ENCODE measurements at places on chromosomes 7 and 10.

DNA sequence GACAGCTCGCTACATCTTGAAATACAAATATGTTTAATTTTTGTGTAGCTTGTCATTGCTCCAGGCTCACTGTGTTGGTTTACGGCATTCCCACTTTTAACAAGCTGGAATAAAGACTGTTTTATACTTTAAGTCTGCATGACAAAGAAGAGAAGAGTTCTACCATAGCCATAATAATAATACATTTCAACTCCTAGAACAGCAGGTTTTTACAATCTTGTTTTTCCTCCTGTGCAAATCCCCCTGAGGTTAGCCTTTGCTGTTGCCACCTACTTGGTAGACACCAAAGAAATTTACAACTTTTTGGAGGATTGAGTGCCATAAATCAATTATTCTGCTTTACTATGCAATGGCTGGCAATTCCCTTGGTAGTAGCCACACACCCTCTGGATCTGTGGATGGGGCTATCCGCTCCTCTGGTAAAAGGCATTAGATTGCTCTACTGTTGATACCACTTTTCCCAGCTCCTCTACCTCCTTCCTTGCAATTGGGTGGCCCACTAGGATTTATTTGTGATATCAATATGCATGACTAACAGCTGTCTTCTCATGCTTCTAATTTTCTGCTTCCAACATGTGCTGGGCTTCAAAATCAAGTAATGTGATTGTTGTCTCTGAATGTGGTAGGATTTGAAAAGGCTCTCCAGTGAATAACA, 60.2 kb downstream of the SFMBT2 start:
- no peaks in the 10 kb centered on the region for H3K27me3 ChIP-seq
- H3K4me3 ChIP-seq = no peak overlapping the region
- H3K27ac ChIP-seq = no peak overlapping the region
- H3K36me3 ChIP-seq = no peaks in the 10 kb centered on the region

DNA sequence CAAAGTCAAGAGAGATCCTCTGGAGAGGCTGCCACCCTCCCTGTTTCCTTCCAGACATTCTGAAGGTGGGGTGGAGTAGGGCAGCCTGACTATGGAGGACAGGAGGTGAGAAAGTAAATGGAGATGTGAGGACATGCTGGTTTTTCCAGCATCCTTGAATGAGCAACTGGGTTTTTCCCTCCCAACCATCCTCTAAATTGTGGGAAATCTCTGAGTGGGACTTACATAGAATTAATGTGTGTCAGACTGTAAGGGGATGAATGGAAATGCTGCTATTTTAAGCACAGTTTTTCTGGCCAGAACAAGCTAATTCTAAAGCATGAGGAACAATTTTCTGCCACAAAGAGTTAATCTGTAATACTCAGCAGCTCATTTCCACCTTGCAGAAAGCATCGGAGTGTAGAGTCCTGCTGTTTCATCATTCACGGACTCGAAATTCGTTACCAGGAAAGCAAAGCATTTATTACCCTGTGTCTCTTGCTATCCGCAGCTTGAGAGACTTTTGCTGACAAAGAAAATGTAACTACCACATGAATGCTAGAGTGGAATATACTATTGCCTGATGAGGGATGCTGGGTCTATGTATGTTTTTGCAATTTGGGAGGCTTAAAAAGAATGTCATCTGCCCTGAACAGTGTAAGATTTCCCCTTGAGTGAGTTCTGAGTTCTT, 213.0 kb downstream of the CELF2 start:
- no peaks in the 10 kb centered on the region for H3K36me3 ChIP-seq
- H3K27me3 ChIP-seq = no peaks in the 10 kb centered on the region
- no peaks in the 10 kb centered on the region for H3K4me1 ChIP-seq
- H3K4me3 ChIP-seq = no peak overlapping the region

DNA sequence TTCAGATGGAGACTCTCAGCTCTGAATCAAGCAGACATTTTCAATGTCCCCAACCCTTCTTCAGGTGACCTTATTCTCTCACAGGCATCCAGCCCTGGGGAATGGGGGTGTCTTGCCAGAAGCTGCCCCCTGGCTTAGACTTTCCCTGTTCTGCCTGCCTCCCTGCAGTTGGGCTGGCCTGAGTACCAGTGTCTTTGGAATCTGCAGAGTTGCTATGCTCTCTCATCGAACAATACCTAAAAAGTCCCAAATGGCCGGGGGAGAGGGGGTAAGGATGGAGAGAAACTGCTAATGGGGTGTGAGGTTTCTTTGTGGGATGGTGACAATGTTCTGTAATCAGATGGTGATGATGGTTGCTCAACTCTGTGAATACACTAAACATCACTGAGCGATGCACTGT, 20.6 kb downstream of the SLC18A2 start:
- H3K27me3 ChIP-seq = no peaks in the 10 kb centered on the region
- no peak overlapping the region for H3K4me3 ChIP-seq
- no peak for DNase-seq
- no peak overlapping the region for H3K27ac ChIP-seq
- H3K36me3 ChIP-seq = no peaks in the 10 kb centered on the region

DNA sequence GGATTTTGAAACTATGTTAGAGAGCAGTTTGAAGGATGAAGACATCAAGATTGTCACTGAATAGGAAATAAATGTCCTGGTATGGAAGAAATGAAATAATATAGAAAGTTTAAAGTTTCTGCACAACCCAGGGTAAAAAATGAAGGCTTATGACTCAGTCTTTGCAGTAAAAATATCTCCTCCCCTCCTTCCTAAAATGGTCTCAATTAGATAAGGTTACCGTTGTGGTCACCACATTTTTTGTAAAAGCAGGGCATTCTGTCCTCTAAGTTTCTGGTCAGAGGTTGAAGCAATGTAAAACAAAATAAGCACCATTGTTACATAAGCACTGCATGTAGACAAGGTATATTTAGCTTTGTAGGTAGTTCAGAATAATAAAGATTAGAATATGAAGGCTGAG, 403.5 kb downstream of the SUGCT start:
- no peaks in the 10 kb centered on the region for H3K4me1 ChIP-seq
- H3K36me3 ChIP-seq = no peaks in the 10 kb centered on the region
- H3K4me3 ChIP-seq = no peak overlapping the region
- no peak for DNase-seq
- H3K27ac ChIP-seq = no peak overlapping the region

All from thyroid gland (tissue), 4 donors.